HTR-8/SVneo (cell line): ENCODE measurements at places on chromosomes 5 and 9.

GRCh38 chr9:110452227-110452801 lies 114.7 kb upstream of the TXNDC8 start:
- DNase-seq: no peak

- DNase-seq: no peak
Measured at GRCh38 chr5:162227075-162227474, 159.5 kb downstream of the GABRG2 start.

- no peak for DNase-seq
Measured at GRCh38 chr5:151075698-151076331, 5.0 kb downstream of the TNIP1 start.

GRCh38 chr9:137453643-137454081 lies 5.5 kb downstream of the NSMF start:
- DNase-seq: peak; percentile 29

DNA sequence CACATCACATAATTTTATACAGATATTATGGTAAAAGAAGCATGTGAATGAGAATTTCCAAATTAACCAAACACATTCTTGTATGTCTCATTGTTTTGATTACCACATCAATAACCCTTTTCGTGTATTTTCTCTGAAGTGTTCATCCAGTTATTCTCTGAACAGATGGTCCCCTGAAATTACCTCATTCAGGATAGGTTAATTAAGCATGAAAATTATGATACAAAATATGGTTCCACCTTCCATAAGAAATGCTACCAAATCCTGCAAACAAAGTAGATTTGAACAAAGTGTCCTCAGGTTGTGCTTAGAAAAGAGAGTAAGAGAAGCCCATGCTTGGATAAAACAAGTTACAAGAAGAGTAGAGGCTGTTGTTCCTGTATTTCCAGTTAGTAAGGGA lies 83.1 kb upstream of the LMNB1 start:
- no peak for DNase-seq

DNA sequence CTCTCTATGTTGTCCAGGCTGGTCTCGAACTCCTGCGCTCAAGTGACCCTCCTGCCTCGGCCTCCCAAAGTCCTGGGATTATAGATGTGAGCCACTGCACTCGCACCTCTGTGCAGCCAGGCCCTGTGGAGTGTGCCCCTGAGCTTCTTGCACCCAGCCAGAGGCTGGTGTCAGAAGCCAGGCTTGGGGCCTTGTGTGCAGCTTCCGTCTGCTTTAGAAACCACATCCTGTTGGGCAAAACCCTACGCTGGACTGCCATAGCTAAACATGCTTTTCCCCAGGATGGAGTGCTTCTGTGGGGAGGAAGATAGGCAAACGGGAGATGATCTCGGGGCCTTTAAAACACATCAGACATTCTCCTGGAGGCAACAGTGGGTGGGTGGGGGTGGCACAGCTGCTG lies 40.1 kb downstream of the PRRT1B start:
- no peak for DNase-seq

GRCh38 chr9:106798016-106798799 lies 64.8 kb upstream of the ZNF462 start:
- DNase-seq: no peak

DNA sequence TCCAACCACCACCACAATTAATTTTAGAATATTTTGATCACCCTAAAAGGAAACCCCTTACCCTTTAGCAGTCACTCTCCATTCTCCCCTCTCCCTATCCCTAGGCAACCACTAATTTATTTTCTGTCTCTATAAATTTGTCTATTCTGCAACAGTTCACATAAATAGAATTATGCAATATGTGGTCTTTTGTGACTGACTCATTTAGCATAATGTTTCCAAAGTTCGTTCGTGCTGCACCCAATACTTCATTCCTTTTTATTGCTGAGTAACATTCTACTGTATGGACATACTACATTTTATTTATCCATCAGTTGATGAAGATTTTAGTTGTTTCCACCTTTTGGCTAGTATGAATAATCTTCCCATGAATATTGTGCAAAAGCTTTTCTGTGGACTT lies 18.2 kb upstream of the CDC20B start:
- DNase-seq: no peak

DNA sequence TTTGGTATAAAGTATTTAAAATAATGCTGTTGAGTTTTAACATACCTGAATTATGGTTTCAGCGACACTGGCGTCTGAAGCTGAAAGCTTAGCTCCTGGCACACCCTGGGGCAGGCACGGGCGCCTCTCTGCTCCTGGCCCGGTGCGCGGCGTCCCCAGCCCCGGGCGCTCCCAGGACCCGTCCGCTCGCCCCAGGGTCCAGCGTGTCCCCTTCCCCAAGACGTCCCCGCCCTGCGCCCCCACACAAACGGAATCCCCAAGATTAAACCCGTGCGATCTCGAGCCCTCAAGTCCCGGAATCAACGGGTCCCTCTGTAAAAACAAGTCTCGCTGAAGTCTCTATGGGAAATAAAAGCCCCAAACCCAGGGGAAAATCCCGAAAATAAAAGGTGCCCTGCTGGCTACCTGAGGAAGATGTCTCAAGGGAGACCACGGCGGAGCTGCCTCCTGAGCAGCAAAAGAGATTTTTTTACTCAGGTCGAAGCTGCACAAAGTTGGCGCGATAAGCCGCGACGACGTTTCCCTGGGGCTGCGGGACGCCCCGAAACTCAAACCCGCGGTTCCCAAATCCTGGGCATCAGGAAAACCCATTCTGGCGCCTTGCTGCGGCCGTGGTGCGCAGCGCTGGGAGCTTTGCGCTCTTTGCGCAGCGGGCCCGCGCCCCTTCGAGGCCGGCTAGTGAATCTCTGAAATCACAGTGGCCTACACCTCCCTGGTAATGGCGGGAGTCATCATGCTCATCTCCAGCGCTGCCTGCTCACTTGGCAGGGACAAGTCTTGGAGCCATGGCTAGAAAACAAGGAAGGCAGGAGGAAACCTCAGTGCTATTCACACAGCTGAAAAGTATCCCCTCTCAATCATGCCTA lies 6.3 kb upstream of the IFNA8 start:
- no peak for DNase-seq

GRCh38 chr5:56973473-56973872 lies 21.6 kb upstream of the MIER3 start:
- DNase-seq: no peak

DNA sequence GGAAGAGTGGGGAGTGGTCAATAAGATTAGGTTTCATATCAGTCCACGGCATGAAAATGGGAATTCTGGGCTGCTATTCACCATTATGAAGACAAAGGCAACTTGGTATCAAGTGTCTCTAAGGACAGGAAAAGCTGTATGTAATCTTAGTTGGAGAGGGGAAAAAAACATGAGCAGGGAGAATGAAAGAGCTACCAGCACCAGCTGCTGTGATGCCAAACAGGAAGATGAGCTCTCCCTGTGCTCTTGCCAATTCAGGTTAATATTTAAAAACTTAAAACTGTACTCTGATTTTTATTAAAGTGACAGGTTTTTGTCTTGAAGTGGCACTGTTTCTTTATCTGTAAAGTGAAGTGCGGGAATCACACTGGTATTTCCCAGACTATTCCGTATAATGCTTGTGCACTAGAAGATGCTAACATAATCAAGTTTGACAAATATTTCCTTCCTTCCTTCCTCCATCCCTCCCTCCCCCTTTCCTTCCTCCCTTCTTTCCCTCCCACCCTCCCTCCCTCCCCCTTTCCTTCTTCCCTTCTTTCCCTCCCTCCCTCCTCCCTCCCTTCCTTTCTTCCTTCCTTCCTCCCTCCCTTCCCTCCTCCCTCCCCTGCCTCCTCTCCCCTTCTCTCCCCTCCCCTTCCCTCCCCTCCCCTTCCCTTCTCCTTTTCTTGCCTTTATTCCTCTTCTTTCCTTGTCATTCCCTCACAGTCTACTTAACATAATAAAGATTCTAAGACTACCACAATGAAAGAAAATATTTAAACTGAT lies 1383.0 kb upstream of the C9orf72 start:
- no peak for DNase-seq

GRCh38 chr5:122699201-122699600 lies 75.7 kb upstream of the SNX2 start:
- no peak for DNase-seq

GRCh38 chr5:96973532-96974401 lies 37.9 kb downstream of the LNPEP start:
- no peak for DNase-seq

- no peak for DNase-seq
Measured at GRCh38 chr5:37767961-37768360, 71.9 kb downstream of the GDNF start.

DNA sequence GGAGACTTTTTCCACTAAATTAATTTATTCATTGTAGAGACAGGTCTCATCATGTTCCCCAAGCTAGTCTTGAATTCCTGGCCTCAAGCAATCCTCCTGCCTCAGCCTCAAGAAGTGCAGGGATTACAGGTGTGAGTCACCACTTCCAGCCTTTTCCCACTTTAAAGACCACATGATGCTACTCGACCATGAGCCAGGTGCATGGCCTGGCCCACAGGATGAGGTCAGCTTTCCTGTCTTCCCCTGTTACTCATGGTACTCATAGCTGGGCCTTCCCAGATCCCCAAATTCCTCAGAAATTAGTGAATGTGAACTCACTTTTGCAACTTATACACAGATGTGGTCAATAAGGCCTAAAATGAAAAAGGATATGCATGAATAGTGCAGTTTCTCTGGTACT lies 395.9 kb downstream of the SEMA5A start:
- peak; percentile 49 for DNase-seq

- DNase-seq: no peak
Measured at GRCh38 chr5:158700231-158701006, 399.3 kb downstream of the EBF1 start.

- DNase-seq: no peak
Measured at GRCh38 chr5:3122985-3123762, 371.7 kb upstream of the IRX2 start.

DNA sequence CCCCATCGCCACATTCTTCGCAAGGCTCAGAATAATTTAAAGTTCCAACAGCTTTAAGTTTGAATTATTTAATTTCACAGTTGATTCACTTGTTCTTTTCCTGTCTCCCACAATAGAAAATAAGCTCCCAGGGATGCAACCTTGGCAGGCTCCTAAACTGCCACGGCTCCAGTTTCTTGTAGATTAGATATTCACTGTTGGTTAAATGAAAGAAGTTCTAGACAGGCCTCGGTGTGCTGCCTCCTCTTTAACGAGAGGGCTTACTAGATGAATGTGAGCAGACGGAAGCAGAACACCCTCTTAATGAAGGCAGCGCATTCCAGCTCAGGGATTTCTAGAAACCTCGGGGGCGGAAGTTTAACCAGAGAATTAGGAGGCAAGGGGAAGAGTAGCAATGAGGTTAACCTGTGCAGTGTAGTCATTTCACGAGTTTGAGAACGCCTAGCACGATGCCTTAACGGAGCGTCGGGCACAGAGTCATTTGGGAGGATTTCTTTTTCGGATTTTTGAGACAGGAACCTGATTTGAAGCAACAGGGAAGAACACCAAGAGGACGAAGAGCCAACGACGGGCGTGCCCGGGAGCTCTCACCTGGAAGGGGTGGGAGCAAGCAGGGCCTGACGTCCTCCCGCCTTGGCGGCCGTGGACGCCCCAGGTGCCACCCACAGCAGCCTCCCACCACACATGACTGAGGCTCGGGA lies 637 bp upstream of the SMC5 start:
- no peak for DNase-seq

DNA sequence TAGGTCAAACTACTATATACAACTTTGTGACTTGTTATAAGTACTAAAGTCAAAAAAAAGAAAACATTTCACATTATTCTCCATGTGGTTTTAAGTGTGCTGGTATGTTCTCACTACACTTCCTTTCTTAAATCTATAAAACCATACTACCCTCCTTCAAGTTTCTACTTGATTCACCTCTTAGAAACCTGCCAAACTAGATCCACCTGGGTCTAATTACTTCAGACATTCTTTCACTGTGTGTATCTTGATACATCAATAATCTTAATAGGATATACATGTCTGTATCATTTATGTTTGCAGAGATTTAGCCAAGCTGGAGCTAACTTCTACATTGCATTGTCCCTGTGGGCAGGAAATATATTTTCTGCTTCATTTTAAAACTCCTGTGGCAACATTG lies 1012.6 kb downstream of the EFNA5 start:
- no peak for DNase-seq

GRCh38 chr5:10849278-10849677 lies 88.2 kb upstream of the DAP start:
- DNase-seq: no peak

GRCh38 chr9:12699529-12699928 lies 6.3 kb downstream of the TYRP1 start:
- no peak for DNase-seq

GRCh38 chr5:137733006-137733405 lies 2.9 kb downstream of the KLHL3 start:
- no peak for DNase-seq

DNA sequence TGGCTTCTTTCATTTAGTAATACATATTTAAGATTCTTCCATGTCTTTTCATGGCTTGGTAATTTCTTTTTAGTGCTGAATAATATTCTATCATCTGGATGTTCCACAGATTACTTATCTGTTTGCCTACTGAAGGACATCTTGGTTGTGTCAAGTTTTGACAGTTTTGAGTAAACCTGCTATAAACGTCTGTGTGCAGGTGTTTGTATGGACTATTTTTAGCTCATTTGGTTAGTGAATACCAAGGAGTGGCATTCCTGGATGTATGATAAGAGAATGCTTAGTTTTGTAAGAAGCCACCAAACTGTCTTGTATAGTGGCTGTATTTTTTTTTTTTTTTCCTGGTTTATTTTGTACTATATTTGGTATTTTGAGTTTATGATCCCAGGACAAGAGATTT lies 38.4 kb downstream of the PRRC1 start:
- DNase-seq: no peak

DNA sequence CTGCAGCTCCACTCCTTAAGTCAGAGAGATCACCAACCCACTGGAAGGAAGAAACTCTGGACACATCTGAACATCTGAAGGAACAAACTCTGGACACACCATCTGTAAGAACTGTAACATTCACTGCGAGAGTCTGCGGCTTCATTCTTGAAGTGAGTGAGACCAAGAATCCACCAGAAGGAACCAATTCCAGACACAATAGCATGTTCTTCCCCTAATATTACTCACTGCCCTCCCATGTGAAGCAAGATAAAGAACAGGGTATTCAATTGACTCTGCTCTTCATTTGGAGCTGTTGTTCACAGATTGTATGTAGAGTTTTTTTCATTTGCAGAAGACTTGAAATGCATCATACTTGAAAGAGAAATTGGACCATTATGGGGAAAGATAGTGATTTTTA lies 10.8 kb downstream of the SAXO1 start:
- no peak for DNase-seq

- DNase-seq: no peak
Measured at GRCh38 chr9:133763272-133764183, 25.4 kb upstream of the SARDH start.

DNA sequence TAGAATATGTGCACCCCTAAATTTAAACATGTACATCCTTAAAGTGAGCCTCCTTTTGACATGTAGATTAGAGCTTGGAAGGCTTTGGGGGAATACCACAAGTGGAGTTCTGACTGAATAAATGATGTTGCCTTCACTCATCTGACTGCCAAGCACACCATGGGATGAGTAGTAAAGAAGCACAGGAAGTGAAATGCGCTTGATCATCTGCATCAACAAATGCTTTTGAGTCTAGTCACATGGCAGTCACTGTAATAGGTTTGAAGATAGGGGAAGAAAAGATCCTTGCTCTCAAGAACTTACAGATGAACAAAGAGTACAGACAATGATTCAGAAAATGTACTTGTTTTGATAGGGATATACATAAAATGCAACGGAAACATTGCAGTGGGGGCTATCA lies 62.0 kb upstream of the STARD4 start:
- no peak for DNase-seq

- no peak for DNase-seq
Measured at GRCh38 chr5:171678646-171679045, 107.0 kb upstream of the SMIM23 start.
